ENCODE measurements at places on chromosomes 6 and 20. TPM values are rescaled to one million over a fixed set of nuclear protein-coding genes. Genes with fewer than 3 reads are reported as not detected.

PPP1R16B gene
- total RNA-seq: 56.4 TPM

FNDC1 gene
- 0.35 TPM for total RNA-seq

TMEM74B gene
- not detected for total RNA-seq

NKX2-2 gene
- total RNA-seq: not detected

NHLRC1 gene
- 0.73 TPM for total RNA-seq

PARD6B gene
- total RNA-seq: 4.6 TPM

BANF2 gene
- total RNA-seq: not detected

MLIP gene
- total RNA-seq: not detected

POPDC3 gene
- total RNA-seq: not detected

CENPW gene
- 1.0 TPM for total RNA-seq

DNPH1 gene
- total RNA-seq: 44.7 TPM

C20orf202 gene
- total RNA-seq: 0.25 TPM

MEA1 gene
- total RNA-seq: 48.2 TPM

All from ovary (tissue), 10 donors.